ENCODE measurements at places on chromosomes 5 and 9.

DNA sequence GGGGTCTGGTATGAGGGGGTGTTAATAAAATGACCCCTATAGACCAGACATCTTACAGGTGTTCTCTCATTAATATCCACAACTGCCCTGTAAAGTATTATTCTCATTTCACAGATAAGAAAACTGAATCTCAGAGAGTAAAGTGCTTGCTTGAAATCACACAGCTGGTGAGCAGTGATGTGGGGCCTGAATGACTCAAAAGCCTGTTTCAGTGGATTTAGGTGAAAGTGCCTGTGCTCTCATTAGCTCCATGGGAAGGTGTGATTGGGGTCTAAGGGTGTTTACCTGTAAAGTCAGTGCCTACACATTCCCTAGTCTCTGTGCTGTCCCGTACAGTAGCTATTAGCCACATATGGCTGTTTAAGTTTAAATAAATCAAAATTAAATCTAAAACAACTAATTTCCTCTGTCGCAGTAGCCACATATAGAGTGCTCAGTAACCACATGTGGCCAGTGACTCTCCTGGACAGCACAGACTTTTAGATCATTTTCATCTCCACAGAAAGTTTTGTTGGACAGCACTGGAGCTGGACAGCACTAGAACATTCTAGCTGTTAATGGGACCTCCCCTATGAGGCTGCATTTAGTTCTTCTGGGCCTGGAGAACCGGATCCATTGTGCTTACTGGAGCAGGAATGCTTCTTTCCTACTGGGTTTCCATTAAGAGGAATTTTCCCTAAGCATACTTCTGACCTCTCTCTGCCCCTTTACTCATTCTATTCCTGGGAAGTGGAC is 52.5 kb upstream of the SEMA6A start:
- no peak for DNase-seq

- no peak for DNase-seq
Observed at GRCh38 chr9:119367683-119368075, 1.6 kb downstream of the BRINP1 start.

GRCh38 chr5:133930061-133930812 is 38.2 kb downstream of the C5orf15 start:
- no peak for DNase-seq

GRCh38 chr9:90987566-90987965 is 185.9 kb downstream of the SYK start:
- no peak for DNase-seq

- no peak for DNase-seq
Observed at GRCh38 chr9:77697238-77697984, 49.3 kb upstream of the GNA14 start.

- no peak for DNase-seq
Observed at GRCh38 chr5:96408841-96409538, 24.1 kb downstream of the PCSK1 start.

DNA sequence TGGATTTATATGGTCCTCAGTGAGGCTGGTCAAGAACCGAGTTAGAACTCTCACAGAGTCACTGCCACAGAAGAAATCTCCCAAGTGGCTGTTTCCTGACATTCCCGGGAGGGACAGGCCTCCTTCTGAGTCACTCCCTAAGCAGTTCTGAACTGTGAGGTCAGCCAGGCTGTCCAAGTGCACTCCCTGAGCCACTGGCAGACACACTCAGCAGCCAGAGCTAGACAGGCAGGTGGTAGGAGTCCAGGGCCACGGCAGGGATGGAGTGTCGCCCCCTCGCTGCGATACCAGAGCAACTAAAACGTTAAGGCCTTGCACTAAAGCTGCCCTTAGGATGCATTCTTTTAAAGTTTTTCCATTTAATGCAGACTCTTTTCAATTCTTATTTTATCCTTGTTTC is 3.4 kb downstream of the IL4 start:
- DNase-seq = no peak

- DNase-seq = no peak
Observed at GRCh38 chr9:8832386-8832785, 1032.8 kb upstream of the DMAC1 start.

DNA sequence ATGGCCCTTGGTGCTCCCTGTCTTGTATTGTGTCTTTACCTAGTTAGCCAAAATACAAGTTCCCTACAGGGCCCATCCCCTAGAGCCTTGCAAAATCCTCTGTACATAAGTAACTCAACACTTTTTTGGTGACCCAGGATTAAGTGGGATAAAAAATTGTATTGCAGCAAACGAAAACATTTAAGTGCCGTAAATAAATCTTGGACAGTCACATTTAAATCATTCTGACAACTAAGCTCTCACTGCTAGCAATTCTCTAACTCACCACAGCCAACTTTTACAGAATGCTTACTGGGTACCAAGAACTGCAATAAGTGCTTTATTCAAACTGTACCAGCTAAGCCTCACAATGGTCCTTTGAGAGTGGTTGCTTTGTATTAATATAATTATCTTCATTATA is 56.6 kb downstream of the GNAQ start:
- DNase-seq = no peak

DNA sequence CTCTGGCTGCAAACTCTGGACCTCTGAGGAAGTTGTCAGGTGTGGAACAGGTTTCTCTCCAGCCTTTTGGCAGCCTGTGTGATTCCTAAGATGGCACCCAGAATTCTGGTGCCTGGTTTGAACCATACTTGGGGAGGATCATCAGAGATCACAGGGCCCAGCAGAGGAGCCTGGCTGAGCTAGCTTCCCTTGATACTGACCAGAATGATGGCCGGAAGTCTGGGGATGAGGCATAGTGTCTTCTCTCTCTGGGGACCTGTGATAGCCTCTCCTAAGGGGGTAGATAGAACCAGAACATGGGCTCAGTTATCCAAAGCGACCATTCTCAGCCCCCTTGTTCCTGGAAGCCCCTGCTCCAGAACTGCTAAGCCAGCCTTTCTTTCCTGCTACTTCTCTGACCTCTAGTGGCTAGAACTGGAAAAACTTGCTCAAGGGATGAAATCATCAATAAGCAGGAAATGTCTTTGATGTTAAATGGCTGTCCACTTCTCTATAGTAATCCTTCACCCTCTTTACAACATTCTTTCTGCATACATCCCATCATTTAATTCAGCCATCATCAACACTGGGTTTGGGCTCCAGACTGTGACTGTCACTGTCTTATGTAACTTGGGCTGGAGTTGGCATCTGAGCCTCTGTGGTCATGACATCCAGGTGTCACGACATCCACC is 55.1 kb downstream of the C9orf152 start:
- DNase-seq = no peak

- no peak for DNase-seq
Observed at GRCh38 chr9:95545831-95546567, 29.2 kb upstream of the PTCH1 start.

DNA sequence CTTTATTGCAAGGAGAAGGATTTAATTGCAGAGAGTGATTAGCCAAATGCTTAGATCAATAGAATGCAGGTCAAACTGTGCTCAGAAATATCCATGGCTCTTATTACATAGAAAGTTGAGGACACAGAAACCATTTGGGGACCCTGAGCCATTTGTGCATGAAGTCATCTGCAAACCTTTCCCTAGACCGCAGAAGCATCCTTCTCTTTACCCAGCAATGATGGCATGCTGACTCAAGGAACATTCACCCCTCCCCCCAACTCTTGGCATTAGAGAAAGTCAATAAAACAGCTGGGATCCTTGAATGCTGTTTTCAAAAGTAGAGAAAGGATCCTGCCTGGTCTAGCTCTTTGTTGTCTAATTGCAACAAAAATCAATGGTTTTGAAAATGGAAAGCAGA is 73.5 kb downstream of the PPP2R2B start:
- no peak for DNase-seq

DNA sequence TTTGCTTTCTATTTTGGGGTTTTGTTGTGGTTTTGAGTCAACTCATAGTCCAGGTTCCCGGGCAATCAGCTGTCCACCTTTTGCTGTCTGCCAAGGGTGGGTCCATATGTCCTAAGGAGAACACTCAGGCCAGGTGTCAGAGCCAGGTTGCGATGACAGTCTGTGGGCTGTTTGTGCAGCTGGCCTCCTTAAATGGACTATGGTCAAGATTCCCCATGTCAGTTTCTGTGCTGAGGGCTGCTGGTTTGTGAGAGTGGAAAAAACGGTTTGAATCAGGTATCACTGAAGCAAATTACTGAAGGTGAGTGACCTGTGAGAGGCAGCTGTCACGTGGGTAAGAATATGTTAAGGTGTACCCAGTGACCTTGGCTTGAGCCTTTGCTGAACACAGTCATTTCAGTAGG is 33.0 kb downstream of the SNX30 start:
- no peak for DNase-seq

DNA sequence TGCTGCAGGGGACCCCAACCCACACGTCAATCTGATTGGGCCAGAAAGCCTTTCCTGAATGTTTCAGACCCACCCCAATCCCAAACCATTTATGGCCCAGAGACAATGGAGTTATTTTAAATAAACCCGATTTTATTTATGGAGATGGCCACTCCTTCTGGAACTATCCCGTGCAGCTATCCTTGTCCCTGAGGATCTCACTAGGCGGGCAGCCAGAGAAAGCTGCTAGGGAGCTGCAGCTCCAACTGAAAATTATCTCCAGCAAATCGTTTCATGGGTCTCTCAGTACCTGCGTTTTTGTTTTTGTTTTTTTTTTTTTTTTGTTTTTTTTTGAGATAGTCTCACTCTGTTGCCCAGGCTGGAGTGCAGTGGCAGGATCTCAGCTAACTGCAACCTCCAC is 23.0 kb downstream of the C1QTNF2 start:
- peak; percentile 59 for DNase-seq

- no peak for DNase-seq
Observed at GRCh38 chr5:86885011-86885410, 267.3 kb downstream of the COX7C start.

DNA sequence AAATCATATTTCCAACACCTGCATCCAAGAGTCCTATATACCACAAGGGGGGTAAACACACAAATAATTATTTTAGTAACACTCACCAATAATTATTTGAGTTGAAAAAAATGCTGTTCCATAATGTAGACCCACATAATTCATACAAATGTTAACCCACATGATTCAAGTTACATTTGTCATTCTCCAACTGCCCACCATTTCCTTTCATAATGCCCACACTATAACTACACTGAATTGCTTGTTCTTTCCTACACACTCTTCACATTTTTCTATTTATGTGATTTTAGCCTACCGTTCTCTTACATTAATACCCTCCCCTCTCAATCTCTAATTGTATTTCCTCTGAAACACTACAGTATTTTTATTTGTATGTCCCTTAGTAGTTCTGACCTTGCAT is 35.9 kb upstream of the HK3 start:
- no peak for DNase-seq

GRCh38 chr5:42876375-42876844 is 64.7 kb upstream of the SELENOP start:
- DNase-seq = no peak

GRCh38 chr5:141362719-141363118 is 1.2 kb upstream of the PCDHGA5 start:
- DNase-seq = no peak

DNA sequence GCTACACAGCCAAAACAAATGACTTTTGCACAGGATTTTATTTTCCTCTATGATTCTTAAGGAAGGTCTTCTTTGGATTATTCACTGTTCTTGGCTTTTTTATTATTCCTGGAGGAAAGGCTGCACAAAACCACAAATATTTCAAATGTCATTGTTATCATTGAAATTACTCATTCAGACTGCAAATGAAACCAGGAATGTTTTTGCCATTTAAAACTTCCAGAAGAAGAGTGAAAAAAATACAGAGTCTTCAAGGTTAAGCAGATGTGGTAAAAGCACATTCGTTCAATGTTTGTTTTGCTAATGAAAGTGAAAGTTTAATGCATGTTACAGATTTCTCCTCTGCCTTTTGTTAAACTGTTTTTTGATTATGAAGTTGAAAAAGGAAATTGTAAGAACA is 238.2 kb downstream of the TLE4 start:
- DNase-seq = no peak

GRCh38 chr5:161549106-161549505 is 2.6 kb upstream of the GABRB2 start:
- DNase-seq = no peak

- DNase-seq = no peak
Observed at GRCh38 chr9:7802666-7803065, 3.1 kb upstream of the DMAC1 start.

DNA sequence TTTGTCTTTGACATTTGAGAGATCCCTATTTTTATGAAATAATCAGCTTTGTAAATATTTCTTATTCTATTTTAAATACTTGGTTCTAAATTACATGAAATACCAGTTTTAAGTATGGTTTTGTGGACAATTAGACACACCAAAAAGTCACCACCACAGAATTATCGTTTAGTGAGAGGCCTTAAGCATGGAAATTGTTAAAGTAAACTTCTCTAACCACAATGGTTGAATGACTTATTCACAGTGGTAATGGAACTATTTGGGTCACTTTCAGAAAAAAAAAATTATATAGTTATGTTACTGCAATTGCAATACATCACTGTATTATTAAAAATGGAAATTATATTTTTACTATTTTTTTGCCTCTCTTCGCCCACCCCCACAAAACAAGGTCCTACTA is 1252.5 kb downstream of the EFNA5 start:
- no peak for DNase-seq

DNA sequence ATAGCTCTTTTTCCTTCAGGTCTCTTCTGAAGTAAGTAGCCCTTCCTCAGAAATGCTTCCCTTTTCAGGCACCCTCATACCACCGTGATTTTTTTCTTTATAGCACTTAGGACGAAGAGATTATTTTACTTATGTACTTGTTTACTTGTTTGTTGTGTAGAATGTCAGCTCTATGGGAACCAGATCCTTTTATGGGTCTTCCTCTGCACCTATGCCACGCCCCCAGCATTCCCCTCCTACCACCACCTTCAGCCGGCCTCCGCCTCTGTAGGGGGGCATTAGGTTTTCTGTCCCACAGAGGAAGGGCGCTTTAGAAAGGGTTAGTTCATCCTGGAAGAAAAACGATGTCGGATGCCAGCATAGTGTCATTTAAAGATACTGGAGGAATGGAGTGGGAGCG is 1.8 kb downstream of the CDKN2B-AS1 start:
- no peak for DNase-seq

DNA sequence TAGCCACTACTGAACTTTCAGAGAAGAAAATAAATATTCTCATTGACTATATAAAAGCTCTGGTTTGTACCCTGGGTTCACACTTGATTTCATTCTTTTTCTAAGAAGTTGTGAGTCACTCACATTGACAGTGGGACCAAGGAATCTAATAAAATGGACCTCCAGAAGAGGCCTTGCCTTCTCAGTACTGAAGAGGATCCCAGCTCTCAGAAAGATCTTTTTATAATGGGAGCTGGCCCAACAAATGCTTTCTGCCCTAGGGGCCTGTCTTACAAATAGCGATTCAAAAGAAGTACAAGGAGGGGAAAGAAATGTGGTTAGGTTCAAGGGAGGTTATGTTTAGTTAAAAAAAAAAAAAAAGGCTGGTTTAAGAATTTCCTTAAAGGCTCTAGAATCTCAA is 237.9 kb downstream of the ISL1 start:
- no peak for DNase-seq

DNA sequence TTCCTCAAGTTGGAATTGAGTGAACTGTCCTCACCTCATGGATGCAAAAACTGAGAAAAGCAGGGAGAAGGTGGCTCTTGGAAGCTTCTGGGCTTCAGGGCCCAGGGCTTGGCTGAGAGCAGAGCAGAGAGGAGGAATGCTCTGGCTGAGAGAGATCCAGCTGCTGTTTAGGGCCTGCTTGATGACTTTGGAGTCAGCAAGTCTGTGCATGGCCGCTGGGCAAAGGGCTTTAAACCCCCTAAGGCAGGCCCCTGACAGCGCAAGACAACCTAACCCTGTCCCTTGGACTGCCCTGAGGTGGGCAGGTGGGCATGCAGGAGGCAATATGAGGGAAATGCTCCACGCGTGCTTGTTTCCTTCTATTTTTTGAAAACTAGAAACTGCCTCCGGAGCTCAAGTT is 8.6 kb downstream of the STC2 start:
- no peak for DNase-seq

GRCh38 chr9:118711843-118712242 is 657.4 kb downstream of the BRINP1 start:
- no peak for DNase-seq

All from left ventricle myocardium superior (tissue), 1 donor.